ENCODE measurements at places on chromosomes 1 and 21.

DNA sequence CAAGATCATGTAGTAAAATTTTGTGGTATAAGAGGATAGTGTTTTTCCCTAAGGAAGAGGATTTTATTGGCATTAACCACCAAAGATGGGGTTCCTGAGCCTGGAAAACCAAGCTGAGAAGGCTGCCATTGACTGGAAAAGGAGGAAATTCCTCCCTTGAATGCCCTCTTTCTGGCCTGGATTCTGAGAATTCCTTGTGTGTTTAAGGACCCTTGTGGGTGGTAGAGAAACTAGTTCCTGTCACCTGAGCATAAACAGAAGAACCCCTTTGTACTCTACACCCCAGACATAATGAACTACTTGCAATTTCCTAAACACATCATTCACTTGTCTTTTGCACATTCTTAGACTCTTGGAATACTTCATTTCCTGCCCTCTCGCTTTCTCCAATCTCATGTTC, 33.1 kb upstream of the CEP350 start:
- DNase-seq = no peak

DNA sequence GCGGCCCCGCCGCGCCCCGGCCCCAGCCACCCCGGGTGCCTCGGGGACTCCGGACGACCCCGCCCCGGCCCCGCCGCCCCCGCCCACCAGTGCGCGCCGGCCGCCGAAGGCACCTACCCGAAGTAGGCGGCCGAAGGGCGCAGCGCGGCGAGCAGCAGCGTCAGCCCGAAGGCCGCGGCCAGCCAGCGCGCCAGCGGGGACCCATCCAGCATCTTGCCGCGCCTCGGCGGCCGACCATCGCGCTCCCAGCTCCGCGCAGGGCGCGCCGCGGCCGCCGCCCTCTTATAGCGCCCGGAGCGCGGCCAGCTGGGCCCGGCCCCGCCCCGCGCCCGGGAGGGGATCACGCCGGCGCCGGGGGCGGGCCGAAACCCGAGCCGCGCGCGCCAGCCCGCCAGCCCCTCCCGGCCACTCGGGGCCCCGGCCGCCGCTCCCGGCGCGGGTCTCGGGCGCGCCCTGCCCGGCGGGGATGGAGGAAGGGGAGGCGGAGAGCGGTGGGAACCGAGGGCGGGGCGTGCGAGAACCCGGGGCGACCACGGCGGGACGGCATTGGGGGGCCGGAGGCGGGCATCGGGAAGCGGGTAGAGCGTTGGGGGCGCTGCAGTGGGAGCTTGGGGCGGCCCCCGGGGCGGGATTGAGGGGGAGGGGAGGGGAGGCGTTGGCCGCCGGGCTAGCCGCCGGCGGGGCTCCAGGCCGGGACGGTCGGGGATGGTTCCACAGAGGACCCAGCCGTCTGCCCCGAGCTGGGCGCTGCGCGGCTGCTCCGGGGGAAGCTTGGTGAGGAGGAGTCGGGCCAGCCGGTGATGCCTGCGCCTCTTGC, at the start of gene WNT9A:
TSS of gene WNT9A (minus strand) at position 257 of the 817 bp plus-strand sequence. CDS start at position 212, 45 bp downstream.
- DNase-seq = peak; percentile 89

- DNase-seq = no peak
Observed at GRCh38 chr1:37765916-37766664, 1.2 kb upstream of the EPHA10 start.

GRCh38 chr1:41320895-41321676, 40.1 kb upstream of the FOXO6 start:
- no peak for DNase-seq

DNA sequence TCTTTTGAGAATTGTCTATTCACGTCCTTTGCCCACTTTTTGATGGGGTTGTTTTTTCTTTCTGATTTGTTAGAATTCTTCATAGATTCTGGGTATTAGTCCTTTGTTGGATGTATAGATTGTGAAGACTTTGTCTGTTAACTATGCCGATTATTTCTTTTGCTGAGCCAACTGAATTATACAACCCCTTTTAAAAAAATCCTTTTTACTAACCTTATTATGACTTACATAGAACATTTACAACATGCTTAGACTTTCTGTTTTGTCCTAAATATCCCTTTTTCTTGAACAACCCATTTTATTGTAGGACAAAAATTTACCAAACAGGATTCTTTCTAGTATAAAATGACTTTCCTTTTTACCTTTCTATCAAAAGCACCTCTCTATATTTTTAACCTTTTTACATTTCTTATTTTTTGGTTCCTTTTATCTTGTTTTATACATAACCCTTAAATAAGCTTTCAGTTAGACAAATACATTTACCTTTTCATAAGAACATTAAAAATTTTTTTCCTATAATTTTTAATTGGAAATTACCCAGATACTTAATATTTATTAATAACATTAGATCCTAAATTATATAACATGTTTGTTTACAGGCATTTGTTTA, 70.4 kb upstream of the TTLL7 start:
- DNase-seq = no peak

DNA sequence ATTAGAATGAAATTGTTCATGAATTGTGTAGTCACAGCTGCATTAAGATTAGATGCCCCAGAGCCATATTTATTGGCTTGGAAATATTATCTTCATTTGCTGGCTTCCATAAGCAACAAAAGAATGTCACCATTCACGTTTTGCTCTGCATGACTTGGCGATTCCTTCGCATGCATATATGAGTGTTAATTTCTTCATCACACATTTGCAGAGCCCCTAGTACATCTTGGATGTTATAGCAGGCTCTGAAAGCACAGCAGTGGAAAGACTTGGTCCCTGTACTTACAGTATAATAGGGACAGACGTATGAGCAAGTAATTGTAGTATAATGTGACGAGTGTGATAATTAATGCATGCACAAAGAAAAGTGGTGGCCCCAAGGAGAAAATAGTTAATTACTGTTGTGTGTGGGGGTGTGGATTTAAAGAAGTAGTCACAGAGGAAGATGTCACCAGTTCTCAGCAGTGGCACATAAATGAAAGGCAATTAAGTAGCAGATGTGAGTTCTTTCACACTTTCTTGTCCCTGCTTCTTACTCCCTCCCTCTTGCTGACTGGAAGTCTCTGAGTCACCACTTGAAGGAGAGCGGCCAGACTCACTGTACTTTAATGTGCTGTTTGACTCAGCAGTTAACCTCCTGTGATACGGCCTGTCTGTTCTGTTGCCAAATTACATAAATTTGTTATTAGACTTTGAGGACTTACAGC, 21.0 kb downstream of the S100A10 start:
- DNase-seq = peak; percentile 86

DNA sequence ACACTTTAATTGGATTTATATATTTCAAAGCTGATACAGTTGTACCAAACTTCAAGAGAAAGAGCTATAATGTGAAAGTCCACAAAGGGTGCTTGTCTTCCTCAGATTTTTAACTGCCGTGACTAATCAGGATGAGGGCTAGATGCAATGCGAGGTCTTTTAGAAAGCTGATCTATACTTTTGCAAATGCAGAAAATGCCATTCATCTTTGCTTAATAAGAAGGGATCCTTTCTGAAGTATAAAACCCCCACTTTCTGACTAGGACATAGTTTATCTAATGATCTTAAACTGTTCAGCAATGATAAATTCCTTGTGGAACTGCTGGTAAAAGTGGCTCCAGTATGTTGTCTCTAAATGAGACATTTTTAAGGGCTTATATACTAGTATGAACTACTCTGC, 102.7 kb upstream of the NGF start:
- DNase-seq = no peak

DNA sequence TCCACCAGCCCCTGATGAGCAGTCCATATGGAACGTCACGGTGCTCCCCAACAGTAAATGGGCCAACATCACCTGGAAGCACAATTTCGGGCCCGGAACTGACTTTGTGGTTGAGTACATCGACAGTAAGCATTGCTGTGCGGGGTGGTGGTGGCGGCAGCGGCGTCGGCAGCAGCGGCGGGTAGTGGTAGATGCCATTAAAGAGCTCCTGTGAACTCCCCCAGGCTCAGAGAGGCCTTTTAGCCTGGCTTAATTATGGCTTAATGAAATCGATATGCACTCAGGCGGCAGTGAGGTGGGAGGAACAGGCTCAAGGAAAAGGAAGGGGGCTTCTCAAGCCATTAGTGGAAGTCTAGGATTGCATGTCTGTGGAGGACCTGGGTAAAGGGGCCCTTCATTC, 41.9 kb upstream of the CNTN2 start:
- DNase-seq = no peak

DNA sequence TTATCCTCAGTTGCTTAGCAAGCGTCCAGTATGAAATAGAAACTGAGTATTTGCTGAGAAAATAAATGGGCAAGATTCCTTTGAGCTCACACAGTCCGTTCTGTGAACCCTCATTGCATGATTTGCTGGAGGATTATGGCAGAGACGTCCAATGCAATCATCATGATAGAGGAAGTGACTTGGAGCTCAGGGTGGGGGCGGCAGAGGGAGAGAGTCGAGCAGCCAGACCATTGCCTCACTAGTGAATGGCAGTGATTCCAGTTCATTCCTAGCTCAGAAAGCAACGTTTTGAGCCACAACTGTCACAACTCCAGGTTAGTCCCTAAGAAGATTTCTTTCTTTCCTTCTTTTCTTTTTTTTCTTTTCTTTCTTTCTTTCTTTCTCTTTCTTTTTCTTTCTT, 27.5 kb upstream of the COL9A2 start:
- peak; percentile 46 for DNase-seq

DNA sequence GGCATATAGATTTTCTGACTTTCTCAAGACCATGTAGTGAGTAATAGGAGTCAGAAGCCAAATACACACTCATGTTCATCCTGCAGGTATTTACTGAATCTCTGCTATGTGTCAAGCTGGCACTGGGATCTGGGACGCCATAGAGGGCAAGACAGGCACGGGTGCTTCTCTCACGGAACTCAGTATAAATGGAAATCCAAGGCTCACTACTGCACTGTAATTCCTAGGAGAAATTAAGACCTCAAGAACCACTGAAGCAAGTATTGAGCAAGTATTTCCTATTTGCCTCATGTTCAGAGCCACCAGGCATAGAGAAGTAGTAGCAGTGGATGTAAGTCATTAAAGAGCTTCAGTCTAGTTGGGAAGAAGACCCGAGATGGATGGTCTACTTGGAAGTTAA, 38.9 kb downstream of the EIF2D start:
- no peak for DNase-seq

DNA sequence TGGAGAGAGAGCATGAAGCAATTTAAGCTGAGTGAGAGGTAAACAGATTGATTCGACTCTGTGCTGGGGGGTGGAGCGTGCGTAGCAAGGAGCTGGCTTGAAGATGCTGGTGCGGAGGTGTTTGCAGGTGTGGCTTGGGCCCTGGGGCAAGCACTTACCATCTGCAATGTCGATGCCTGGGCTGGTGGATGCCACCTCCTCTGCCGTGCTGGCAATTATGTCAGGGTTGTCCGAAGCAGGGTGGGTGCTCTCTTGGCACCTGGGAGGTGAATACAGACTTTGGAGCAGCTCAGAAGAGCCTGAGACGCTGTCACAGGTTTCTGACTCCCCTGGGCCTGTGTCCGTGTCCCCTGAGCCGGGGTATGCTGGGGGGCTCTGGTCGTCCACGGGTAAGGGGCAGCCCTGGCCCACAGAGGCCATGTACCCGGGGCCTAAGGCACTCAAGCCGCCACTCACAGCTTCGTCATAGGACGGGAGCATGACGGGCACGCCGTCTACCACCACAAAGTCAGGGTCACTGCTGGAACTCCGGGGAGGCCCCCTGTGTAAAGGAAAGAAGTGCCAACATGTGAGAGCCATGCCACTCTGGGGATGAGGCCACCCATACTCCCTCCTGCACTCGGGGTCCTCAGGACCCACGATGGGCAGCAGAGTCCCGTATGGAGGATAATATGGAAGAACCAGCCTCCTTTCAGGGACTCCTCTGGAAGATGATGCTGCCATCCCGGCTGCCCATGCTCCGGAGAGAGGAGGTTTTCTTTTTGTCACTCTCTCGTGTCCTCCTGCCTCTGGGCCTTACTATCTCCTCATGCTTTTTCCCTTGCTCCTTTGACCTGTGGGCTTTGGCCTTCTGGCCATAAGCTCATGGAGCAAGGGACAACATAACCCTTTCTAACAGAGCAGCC, 80.3 kb upstream of the TLR5 start:
- DNase-seq = no peak

DNA sequence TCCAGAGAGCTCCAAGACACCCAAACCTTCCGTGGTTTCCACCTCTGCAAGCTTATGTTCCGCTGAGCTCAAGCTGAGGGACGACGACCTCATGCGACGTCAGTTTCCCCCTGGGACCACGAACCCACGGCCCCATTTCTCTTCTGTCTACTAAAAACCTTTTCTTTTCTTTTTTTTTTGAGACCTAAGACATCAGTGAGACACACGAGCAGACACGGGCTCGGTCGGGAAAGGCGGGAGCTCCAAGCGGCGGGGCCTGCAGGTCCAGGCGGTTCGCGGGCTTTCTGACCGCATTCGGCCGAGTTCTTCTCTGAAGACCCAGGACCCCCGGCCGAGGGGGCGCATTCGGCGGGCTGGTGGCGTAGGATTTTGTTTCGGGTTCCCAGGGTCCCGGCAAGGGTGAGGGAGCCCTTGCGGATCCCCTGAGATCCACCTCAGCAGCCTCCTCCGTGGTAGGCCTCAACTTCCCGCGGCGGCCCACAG, 402 bp downstream of the C21orf58 start:
- no peak for DNase-seq

GRCh38 chr1:58699011-58699762, 675 bp downstream of the MYSM1 start:
- DNase-seq = peak; percentile 9

- DNase-seq = no peak
Observed at GRCh38 chr1:30868833-30869435, 39.6 kb downstream of the SDC3 start.

DNA sequence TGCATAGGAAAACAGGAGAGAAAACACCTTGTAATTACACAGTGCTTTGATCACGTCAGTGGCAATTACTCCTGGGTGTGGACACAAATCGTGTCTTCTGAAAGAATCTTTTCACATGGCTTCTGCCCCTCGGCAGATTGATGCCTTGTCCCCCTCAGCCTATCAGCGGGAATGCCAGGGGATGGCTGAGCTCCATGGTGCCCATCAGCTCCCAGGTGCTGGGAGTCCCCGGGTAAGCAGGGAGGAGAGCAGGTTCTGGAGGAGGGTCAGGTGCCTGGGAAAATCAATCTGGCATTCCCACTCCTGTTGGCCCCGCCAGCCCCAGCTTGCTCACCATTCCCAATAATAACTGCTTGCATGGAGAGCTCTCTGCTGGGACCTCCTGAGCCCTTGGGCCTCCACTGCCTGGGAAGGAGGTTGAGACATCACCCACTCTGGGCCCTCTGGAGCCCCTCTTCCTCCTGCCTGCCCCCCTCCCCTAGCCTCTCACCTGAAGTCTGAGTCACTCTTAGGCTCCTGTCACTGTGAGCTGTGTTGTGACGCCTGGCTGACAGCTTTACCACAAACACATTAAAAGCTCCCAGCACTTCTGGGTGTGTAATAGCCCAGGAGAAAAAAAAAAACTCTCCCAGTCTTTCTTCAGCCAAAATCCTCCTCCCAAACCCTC, 4.9 kb downstream of the CAMK2N1 start:
- DNase-seq = no peak

GRCh38 chr21:41681939-41682718, 84.7 kb downstream of the RIPK4 start:
- no peak for DNase-seq

DNA sequence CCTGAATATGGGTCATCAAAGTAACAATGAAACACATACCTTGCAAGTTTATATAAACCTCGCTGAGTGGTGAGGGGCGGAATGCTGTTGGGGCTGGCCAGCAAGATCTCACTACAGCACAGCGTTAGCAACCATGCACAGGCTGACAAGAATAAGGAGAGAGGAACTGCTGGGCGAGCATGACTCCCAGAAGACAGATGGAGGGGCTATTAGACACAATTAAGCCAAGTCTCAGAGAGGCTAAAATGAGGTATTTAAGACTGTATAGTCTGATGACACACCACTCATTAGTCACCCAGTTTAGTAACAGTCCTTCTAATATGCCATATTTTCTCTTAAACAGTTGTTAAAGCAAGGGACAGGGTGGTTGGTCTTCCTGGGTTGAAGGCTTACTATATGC, 340.2 kb upstream of the NR5A2 start:
- DNase-seq = no peak
